ENCODE measurements at places on chromosomes 7 and 10.

DNA sequence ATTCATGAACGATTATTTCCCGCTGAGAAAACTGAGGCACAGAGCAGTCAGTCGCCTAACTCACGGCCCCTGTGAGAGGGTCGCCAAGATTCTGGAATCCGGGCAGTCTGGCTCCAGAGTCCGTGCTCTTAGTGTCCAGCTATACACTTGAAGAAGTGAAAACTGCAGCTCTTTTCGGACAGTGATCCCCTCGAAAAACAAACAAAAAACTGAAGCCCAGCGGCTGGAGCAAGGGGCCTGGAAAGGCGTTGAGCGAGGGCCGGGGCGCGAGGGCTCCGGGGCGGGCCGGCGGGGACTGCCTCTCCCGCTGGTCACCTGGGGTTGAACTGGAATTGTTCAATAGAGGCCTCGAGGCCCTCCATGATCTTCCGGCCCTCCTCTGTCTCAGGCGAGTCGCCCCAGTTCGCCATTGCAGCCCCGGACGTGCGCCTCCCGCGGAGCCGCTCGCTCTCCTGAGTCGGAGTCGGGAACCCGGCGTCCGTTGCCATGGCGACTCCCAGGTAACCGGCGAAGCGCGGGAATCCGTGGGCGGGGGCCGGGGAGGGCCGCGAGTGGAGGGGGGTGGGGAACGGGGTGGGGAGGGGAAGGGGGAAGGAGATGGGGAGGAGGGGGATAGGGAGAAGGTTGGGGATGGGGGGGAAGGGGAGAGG, 881 bp downstream of the C10orf67 start:
- DNase-seq, result no peak

GRCh38 chr10:59618666-59619065, 91.0 kb downstream of the SLC16A9 start:
- no peak for DNase-seq

DNA sequence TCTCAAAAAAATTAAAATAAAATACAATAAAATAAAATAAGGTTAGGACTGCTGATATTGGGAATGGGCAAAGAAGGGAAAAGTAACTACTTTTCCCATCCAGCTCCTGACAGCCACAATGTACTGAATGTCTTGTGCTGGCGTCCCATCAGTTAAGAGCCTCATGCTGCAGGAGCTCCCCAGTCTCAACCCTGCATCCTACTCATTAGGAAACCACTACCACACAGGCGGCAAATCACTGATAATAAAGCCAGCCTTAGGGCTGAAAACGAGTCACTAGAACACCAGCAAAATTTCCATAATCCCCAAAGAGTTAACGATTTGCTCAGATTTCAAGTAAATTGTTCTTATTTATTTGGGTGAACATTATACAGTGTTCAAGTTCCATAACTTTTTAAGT, 4.3 kb downstream of the YWHAG start:
- DNase-seq, result no peak

DNA sequence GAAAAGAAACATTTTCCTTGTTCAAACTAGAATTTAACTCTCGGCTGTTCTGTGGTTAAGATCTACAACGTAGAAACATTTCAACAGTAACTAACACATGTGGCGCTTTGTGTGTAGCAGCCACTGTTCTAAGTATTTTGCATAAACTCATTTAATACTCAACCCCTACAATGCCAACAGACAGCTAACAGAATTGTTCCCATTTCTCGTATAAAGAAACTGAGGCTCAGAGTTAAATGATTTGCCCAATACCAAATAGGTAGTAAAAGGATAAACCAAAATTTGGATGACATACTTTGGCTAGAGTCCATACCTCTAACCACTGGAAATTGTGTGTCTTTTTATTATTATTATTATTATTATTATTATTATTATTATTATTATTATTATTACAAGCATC, 72.5 kb upstream of the LRRN3 start:
- DNase-seq, result no peak

DNA sequence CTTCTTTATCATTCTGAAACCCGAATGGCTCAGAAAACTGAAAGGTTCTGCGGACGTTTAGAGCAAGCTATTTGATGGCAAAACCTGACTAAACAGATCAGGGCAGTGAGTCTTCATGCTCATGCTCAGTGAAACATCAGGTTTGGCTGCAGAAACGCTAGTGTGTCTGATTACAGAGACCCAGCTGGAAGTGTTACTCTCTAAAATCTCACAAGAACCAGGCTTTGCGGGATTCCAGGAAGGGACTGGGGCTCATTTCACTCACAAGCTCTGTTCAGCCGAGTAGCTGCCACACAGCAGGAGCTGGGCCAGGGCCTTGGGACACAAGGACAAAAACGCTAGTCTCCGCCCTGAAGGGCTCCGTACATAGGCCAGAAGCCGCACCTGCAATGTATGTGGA, 2.9 kb downstream of the PITRM1 start:
- DNase-seq, result no peak

DNA sequence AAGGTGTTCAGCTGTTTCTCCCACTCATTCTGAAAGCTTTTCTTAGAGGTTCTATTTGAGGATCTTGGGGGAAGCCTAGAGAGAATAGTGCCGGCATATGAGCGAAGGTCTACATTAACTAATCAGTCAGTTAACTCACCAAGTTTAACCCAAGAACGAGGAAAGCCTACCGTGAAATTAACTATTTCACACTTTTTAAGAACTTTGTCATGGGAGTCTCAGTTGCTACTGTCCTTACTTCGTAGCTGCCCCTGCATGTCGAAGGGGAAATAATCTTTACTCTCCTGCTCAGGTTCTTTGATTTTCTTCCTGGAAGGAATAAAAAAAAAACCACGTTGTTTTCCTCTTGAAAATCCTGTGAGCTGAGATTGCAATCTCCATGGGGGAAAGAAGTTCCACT, 115.1 kb downstream of the FRMD4A start:
- DNase-seq, result no peak

GRCh38 chr10:62109587-62110293, 158.9 kb downstream of the RTKN2 start:
- DNase-seq, result no peak

DNA sequence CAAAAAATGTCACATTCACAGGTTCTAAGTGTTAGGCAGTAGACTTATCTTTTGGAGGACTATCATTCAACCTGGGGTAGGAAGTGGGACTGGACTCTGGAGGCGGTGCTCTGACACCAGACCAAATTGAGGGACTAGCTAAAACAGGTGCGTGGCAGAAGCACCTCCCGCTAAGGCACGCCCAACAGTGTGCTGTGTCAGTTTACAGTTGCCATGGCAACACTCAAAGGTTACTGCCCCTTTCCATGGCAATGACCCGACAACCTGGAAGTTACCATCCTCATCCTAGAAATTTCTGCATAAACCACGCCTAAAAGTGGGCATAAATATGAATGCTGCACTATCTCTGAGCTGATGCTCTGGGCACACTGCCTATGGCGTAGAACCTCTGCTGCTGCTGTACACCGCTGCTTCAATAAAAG, 14.0 kb upstream of the BLNK start:
- DNase-seq, result no peak

DNA sequence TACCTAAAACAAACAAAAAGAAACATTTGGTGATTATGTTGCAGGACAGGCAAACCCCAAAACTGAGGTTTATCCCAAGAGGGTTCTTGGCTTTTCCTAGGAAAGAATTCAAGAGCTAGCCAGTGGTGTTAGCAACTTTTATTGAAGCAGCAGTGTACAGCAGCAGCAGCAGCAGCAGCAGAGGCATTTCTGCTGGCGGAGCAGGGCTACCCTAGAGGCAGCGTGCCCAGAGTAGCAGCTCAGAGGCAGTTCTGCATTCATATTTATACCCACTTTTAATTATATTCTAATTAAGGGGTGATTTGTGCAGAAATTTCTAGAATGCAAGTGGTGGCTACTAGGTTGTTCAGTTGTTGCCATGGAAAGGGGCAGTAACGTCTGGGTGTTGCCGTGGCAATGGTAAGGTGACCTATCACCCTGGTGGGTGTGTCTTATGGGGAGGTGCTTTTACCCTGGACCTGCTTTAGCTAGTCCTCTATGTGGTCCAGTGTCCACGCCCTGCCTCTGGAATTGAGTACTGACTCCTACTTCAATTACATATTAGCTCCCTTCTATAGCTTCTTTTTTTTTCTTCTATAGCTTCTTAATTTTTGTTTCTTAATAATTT, 53.9 kb downstream of the VCL start:
- DNase-seq, result no peak

DNA sequence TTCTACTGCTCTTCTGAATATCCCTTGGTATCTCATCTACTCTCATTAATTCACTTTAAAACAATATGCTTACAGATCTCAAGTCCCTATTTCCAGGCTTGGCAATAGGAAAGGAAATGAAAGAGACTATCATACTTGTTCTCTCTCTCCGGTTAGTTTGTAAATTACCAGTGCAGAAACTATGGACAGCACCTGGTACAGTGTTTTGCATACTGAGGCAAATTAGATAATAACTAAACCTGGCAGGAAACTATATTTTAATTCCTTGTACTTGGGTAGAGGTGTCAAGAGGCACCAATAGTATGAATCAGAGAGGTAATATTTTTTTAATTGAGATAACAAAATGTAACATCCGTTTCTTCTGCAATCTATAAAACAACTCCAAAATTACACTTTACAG, 97.7 kb upstream of the TMEM196 start:
- no peak for DNase-seq

DNA sequence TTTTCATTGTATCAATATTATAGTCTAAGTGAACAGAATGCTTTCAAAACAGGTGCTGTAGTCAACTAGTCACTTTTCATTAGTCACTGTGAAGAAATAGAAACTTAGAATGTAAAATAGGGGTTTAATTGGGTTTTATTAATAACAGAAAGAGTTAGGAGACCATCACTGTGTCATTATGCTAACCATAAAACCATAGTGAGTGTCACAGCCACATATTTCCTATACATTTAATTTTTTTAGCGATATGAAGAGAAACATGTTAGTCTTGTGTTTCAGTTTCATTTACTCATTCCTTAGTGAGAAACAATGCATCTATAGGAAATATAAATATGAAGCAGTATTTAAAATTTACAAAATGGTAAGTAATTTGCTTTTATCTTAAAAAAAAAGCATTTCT, 22.2 kb downstream of the SPAG6 start:
- DNase-seq, result no peak

DNA sequence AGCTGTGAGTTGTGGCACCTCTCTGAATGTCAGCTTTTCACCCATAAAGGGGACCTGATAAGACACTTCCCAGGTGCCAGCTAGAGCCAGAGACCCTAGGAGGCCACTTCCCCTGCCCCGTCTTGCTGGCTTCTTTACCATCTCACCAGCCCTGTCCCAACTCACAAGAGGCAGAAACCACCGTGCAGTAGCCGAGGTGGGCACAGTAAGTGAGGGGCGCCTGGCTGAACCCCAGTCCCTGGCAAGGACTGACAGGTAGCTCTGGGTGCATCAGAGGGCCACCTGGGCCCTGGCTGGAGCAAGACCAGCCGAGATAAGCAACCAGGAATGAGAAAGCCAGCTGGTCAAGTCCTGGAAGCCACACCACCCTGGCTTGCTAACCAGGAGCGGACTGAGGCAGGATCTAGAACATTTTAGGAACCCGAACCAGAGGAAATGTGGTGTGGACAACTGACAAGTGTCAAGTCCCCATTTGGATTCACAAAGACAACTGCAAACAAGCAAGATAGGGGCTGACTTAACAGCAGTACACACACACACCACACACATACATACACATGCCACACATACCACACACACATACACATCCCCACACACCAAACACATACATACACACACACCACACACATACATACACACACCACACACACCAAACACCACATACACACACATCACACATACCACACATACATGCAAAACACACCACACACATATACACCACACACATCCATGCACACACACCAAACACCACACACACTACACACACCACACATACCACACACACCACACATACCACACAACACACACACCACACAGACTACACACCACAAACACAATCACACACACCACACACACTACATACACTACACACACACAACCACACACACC, 20.8 kb downstream of the OGDHL start:
- DNase-seq, result no peak
